ENCODE measurements at places on chromosomes 2 and 18.

DNA sequence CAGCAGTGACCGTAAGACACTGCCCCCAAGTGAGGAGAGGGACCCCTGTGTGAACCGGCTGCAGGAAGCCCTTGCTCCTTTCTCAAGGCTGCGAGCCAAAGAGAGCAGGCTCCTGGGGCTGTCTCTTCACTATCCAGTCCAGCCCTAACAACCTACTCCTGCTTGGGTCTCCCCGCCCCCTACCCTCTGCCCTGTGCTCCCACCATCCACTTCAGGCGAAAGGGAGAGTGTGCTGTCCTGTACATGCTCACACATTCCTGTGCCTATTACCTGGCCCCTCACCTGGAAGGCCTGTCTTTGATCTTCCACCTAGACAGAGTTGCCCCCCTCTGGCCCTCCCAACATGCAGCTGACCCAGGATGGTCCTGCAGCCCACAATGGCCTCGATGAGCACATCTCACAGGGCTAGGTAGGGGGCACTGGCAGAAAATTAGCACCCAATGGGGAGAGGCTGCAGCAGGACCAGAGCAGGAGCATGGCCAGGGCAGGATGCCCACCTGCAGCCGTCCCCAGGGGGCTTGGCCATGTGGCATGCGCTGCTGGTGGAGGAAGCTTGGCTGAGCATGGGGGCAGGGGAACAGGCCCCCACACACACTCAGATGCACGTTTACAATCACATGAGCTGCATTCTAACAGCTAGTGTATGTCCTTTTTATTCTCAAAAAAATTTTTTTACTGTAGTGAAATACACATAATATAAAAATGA is 93.5 kb downstream of the POLR1A start:
- DNase-seq, result no peak

DNA sequence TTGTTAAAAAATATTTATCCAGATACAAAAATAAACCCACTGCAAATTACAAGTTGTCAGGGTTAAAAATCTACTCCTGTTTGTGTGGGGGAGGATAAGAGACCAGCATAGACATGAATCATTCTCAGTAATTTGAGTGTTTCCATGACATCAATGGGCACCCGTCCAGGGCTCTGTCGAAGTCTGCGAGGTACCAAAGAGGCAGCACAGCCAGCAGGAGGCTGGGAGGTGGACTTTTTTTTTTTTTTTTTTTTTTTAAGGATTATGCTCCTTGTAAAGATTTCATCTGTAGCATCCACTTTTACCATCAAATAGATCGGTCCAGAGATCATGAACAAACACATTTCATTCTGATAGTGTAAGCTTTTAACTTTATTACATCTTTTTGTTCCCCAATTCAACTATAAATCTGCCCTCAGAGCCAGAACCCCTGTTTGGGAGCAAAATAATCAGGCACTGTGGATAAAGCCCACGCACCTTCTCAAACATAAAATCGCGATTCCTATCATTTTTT is 182.0 kb downstream of the TCF4 start:
- no peak for DNase-seq

DNA sequence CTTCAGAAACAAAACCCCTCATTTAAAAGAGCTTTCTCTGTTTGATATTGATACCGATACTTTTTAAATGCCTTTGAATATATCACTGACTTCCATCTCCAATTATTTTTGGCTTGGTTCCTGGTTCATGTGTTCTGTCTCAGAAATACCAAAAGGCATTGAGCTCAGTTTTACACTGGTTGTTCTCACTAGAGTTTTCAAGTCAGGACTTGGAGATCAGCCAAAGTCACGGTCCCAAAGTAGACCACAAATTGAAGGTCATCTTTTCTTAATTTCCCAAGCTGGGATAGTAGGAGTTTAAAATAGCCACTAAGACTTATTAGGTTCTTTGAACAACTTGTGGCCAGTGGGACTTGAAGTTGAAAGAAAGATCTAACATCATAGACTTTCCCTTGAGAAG is 24.2 kb downstream of the DHRS9 start:
- DNase-seq, result no peak

GRCh38 chr2:71851094-71851750 is 296.4 kb downstream of the CYP26B1 start:
- DNase-seq, result no peak

DNA sequence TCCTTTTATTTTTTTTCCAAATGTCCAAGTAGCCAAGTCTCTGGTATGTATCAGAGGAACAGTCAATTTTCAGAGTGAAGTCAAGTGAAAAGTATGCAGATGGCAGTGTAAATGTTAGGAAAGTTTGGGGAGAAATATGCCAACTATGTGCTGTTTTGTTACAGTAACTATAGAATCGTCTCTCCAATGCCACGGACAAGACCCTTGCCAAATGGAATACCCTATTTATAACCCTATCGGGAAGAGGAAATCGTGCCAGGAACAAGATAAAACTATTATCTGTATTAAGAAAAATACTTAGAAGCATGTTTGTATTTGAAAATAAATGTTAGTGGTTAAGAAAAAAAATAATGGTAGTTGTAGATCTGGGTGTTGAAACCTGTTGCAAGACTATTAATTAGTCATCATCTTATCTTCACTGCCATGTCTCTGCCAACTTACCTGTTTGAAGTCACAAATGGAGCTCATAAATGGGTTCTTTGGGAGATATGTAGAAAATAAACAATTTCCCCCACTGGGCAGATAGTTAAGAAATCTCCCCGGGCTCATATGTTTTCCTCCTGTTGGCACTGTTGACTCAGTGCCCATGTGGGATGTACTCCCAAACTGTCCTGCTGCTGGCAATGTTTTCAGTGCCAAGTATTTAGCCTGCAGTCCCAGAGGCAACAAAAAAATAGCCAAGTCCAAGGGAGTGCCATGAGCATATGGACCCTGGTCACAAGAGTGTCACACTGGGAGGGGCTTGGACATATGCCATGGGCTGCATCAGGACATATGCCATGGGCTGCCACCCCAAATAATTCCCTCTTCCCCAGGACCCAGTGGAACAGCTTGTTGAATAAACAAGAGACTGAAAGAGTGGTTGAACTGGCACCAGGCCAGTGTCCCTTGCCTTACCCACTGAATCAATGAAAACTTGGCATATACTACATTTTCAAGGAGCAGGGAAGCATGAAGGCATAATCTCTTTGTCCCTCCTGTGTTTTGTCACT is 366.9 kb downstream of the OSR1 start:
- no peak for DNase-seq

- no peak for DNase-seq
Measured at GRCh38 chr2:2061091-2061696, 269.9 kb downstream of the MYT1L start.

DNA sequence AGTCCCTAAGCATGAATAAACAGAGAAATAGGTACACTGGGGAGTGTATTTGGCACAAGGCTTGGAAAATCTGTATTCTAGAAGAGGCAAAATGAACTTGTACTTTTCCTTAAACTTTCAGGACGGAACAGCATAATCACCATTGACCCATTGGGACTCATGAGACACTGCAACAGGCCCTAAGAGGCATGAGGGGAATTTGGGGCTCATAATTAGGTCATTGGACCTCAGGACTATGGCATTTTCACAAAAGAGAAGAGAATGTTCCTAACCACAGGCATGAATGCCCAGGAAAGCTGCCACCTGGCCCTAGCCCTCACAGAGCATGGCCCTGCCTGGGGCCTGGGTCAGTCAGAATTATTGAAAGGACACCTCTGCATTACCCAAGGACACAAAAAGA is 67.9 kb upstream of the PIK3C3 start:
- no peak for DNase-seq

DNA sequence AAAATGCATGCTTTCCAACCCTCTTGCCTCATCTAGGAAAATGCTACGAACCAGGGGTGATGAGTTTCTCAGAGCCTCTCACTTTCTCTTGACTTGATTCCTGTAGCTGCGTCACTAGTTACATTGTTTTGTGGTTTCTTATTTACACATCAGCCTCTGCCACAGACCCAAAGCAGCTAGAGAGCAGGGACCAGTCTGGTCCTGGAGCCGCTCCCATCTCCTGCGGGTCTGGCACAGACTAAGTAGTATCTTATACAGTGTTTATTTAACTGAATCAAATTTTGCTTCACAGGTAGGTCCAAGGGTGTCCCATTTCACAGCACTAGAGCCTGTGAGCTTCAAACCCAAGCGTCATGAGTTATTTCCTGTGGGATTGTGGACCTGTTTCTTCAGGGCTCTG is 310.5 kb downstream of the MYCN start:
- no peak for DNase-seq

All from activated T-helper 9 cell treated with anti-CD3 and anti-CD28 coated beads, Interleukin-2, amount 50 U/mL, for 16 hours (primary cell).